ENCODE measurements at places on chromosomes 1 and 21.

GRCh38 chr1:9549955-9550546 is 10.8 kb downstream of the SLC25A33 start:
- DNase-seq, result no peak

GRCh38 chr1:223845810-223846682 is at the start of gene TP53BP2:
Gene TP53BP2 (minus strand): TSS chr1:223845947. CDS start chr1:223845680, 267 bp downstream.
- peak; percentile 85 for DNase-seq

DNA sequence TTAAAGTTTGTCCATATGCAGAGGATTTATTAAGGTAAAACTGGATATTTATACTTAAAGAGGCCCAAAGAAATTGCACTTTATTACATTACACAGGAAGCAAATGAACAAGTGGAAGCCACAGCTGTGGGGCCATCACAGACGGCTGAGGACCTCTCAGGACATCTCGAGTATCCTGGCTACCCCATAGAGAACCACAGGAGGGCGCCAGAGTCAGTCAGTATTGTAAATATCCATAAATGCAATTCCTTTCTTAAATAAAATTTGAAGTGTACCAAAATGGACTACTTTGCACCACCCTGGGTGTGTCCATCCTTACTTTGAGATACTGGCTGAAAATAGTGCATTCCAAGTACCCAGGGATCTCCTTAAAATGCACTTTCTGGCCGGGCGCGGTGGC is 257.2 kb downstream of the MRPL39 start:
- no peak for DNase-seq

GRCh38 chr21:44303490-44303981 is 3.7 kb downstream of the PFKL start:
- DNase-seq, result peak; percentile 84

DNA sequence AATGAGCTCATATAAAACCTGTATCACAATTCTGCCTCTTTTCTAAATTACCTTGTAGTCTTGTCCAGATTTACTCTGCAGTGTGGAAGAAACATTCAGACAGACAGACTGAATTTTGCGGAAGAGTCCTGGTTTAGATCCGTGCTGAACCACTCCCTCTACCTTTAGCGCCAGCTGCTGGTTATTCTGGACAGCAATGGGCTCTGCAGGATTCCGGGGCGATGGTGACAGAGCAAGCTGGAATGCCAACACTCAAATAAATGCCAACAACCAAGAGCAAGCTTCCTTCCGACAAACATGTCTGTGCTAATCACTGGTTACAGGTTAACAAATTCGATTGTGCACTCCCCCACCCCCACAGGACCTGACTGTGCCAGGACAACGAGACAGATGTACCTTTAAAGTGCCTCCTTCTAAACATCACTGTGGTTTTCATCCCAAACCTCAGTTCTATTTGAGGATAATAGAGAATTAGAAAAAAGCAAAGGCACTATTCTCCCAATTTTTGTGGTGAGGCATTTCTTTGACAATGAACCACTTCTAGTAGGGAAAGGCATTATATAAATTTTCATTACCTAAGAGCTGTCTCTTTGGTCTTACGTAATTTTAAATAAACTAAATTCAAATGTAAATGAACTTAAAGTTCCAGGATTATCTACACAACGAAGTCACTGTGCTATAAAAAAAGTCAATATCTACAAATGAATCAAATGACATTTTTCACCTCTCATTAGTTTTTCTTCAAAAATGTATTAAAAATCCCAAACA is 90.4 kb downstream of the INTS7 start:
- peak; percentile 81 for DNase-seq
